Stimulated activated CD8-positive, alpha-beta memory T cell treated with anti-CD3 and anti-CD28 coated beads, Interleukin-7, amount 100 ng/mL, for 4 hours (primary cell): ENCODE measurements at places on chromosomes 1 and 21.

- DNase-seq, result no peak
These were observed 21.3 kb downstream of the UROD start for GRCh38 chr1:45033356-45033755.

DNA sequence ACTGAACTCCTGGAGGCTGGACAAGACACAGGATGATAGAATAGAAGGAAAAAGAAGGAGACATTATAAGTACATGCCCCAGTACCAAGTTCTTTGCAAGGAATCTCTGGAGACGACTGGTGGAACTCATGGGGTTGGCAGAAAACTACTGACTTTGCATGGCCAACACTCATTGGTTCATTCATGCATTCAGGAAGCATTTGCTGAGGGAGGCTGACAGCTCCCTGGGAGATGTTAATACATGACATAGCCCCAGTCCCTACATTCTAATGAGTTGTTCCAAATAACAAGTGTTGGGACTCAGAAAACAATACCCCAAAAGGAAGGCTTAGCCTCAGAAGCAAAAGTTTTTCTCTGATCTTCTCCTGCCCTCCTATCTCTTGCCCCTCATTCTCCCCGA, 172.8 kb upstream of the IRF2BP2 start:
- no peak for DNase-seq

- DNase-seq, result no peak
These were observed 210.4 kb downstream of the USH2A start for GRCh38 chr1:216212826-216213225.

GRCh38 chr1:210681158-210681557, 352.5 kb downstream of the HHAT start:
- DNase-seq, result no peak

- DNase-seq, result no peak
These were observed 14.0 kb downstream of the PADI1 start for GRCh38 chr1:17218939-17219338.

DNA sequence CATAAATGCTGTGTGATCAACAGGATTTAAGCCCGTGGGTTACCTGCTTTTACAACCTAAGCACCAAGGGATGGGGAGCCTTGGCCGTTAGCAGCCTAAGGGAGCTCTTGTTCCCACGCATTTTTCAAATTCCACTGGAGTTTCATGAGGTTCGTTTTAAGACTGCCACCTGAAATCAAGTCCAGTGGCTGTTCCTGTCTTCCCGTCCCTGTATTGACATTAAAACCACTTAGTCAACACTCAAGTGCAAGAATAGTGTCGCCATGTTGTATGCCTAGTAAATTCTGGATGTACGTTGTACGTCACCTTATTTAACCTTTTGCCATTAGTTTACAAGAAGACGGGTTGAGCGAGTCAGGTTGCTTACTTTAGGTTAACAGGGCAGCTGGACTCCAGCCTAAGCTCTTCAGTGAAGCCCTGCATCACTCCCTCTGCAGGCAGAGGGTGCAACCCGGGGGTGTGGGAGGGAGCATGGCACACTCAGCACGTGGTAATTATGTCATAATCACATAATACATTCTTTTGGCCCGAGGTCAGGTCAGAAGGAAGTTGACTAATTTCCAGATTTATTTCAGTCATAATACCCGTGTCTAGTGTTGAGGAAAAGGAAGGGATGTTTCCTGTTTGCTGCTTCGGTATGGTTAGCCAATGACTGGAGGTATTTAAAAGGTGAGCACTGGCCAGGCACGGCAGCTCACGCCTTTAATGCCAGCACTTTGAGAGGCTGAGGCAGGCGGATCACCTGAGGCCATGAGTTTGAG, 42.5 kb downstream of the CNST start:
- peak; percentile 15 for DNase-seq

DNA sequence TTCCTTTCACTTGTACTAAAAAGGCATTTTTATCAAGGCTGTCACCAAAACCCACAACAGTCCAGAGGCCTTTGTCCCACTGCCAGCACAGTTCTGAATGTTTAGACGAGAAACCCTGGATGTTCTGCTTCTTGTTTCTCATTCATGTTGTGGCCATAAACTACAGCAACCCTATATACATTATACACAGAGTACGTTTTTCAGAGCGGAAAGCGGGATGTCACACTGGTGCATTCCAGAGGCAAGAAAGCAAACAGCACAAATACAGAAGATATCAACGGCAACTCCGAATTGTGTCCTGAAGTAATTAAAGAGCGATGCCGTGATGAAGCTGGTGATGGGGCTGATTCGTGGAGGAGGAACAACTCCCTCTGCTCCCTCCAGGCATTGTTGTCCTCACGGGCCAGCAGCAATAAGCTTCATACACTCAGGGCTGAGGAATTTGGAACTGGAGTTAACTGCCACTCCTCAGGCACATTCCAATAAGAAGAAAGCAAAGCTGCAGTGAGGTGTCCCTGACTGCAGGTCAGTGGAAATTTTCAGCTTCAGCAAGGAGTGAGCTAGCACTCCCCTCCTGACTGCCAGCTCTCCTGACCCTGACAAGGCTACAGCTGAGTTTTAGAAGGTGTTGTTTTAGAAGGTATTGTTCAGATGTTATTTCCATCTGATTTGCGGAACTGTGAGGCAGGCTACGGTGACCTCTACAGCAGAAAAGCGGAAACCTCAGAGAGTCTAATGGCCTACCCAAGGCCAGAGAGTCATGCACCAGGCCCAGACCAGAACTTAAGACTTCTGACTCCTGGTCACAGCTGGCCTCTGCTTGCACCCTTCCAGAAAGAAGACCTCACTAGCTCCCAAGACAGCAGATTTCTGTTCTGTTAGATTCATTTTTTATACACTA, 149.0 kb downstream of the TGFBR3 start:
- DNase-seq, result no peak

DNA sequence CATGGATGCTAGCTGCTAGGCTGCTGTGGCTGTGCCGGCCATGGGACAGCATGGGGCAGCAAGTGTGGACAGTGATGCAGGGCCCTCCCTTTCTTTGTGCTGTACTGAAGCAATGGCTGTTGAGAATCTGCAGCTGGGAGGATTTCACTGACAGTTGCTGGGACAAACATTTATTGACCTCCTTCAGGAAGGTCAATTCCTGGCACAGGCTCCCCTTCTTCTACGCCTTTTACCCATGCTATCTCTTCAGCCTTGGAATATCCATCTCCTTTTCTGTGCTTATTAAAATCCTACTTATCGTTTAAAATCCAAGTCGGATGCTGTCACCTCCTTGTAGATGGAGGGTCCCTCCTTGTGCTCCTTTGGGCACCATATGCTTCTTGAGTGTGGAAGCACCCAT, 213.1 kb upstream of the USP24 start:
- DNase-seq, result no peak

DNA sequence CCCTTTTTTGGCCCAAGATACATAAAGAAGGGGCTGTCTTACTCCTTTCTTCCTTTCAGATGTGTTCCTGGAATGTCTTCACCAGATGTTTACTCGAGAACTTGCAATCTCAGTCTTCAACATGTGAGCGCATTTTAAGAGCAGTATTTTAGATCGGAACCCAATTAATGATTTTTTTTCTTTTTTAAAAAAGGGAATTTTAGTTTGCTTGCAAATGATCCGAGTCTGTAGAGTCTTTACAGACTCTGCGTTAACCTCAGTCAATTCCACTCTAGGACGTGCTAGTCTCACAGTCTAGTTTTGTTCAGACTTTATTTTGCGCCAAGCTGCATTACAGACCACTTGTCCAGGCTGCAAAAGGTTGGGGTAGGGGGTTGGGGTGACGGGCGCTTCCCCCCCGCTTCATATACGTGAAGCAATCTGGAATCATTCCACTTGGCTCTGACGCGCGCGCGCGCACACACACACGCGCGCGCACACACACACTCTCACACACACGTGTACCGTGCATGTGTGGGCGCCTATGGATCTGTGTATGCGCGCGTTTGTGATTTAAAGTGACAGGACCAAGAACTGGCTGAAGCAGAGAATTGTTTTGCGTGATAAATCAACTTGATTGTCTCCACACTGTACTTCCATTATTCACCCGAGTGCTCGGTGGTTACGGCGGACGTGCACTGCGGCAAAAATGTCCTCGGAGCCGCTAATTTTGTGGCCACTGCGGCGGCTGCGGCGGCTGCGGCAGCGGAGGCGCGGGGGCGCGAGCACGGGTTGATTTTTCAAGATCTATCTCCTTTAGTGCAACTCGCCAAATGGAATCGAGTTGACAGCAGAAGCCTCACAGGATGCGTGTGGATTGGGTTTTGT, 25.6 kb upstream of the NFIA start:
- DNase-seq, result no peak

DNA sequence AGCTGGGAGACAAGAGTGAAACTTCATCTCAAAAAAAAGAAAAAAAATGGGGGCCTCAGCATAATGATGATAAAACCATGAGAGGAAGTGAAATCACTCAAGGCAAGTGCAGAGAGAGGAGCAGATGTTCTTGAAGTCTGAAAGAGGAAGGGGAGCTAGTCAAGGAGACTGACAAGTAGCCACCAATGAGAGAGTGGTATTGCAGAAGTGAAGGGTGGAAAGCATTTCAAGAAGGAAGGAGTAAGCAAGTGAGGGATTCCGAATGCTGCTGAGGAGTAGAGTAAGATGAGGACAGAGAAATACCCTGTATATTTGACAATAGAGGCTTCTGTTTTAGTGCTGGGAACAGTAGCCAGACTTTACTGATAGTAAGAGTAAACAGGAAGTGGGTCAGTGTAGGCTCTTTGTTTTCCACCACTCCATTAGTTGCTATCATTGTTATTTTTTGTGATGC, 2.9 kb downstream of the TATDN3 start:
- DNase-seq, result no peak

DNA sequence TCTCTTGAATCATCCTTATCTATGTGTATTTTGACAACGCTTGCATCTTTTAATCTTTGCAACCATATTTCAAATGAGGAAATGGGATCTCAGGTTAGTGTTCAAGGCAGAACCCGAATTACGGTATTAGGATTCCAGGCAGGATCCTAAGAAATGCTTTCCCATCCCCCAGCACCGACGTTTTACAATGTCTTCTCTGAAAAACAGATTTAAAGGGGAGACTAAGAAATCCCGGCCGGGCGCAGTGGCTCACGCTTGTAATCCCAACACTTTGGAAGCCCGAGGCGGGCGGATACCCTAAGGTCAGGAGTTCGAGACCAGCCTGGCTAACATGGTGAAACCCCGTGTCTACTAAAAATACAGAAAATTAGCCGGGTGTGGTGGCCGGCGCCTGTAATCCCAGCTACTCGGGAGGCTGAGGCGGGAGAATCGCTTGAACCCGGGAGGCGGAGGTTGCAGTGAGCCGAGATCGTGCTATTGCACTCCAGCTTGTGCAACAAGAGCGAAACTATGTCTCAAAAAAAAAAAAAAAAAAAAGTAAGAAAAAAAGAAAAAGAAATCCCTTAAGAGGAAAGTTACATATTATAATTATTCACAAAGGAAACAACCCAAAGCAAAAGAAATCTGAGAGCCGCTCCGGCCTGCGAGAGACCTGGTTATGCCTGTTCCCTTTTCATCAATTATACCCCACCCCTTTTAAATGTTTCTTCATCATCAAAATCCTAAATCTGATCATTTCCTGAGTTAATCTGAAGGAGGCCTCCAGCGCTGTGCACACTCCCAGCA, 801 bp upstream of the GORAB start:
- DNase-seq, result no peak

- DNase-seq, result no peak
These were observed at the start of gene SLC37A1 for GRCh38 chr21:42513151-42513984. SLC37A1 (plus strand) TSS chr21:42513852; CDS start chr21:42518455, 4,603 bp downstream.

DNA sequence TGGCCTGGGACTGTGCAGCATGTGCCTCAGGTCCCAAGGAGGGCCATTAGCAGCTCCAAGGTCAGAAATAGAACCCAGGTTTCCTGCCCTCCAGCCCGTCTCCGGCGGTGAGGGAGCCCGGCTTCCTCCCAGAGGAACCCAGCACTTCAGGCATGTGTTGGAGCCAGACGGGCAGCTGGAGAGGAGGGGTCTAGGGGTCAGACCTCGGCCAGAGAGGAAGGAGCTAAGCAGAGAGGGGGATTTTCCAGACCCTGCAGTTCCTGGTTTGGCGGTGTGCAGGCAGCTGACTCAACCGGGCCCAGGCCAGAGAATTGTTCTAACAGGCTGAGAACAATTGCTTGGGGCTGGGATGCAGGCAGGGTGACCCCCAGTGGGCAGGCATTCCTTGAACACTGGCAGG, 37.1 kb downstream of the HSPG2 start:
- DNase-seq, result no peak

- DNase-seq, result no peak
These were observed 11.1 kb downstream of the TNNI3K start for GRCh38 chr1:74246315-74246714.

- DNase-seq, result no peak
These were observed 215.8 kb downstream of the BARHL2 start for GRCh38 chr1:90501281-90501680.

DNA sequence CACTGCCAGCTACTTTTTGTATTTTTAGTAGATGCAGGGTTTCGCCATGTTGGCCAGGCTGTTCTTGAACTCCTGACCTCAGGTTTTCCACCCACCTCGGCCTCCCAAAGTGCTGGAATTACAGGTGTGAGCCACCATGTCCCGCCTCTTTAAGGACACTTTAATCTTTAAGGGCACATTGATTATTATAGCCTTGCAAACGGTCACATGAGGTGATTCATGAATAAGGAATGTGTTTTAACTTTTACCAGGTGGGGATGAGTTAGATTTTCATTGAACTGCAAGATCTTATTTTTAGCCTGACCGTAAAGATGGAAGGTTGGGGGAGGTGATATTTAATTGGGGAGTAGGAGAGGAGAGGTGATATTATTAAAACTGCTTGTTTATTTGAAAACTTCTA, 61.9 kb downstream of the TBCE start:
- DNase-seq, result no peak

DNA sequence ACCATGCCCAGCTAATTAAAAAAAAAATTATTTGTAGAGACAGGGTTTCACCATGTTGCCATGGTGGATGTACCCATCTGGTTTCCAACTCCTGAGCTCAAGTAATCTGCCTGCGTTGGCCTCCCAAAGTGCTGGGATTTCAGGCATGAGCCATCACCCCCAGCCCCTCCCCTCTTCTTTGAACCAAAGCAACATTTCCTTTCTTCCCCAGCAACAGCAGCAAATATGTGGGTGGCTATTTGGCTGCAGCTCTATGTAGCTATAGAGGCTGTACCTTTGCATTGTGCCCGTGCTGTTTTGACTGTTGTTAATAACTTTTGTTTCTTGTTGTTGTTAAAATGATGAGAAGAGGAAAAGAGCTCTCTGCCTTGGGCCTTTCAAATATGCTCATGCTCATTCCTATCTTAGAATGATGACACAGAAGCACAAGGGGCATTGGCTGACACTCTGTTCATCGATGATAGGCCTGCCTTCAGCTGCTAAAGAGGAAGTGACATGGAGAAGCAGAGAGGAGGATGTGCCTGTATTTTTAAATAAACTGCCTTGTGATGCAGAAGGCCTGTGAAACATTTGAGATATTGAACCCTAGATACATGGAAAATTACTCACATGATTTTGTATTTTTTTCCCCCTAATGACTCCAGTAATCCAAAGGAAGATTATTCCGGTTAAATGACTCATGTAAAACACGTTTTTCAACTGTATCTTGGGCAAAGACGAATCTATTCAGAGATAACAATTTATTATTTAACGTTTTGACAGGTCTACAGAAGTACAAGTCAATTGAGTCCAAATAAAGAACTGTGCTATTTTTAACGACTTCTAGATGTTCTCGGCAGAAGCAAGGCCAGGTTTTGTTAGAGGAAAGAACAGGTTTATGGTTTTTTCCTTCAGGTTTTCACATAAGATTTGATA, 20.5 kb upstream of the XPR1 start:
- DNase-seq, result no peak

- DNase-seq, result no peak
These were observed 5.3 kb upstream of the MROH9 start for GRCh38 chr1:170929835-170930554.

- no peak for DNase-seq
These were observed 1632.3 kb upstream of the B3GALT2 start for GRCh38 chr1:194818674-194819073.
